ENCODE measurements at places on chromosomes 3 and 15. TPM values are rescaled to one million over a fixed set of nuclear protein-coding genes. Genes with fewer than 3 reads are reported as not detected.
A peak's percentile ranks its signal among the peaks of the same experiment; 100 is the strongest.

The ACP3 gene
- total RNA-seq: not detected

The PRSS50 gene
- total RNA-seq: not detected

GRCh38 chr3:160860346-160860745 is 104.3 kb downstream of the PPM1L start:
- no peak for DNase-seq

The PCOLCE2 gene
- total RNA-seq: not detected

GRCh38 chr3:50986726-50987125 is 312.0 kb downstream of the DOCK3 start:
- no peak for DNase-seq

The GOLGA8J gene
- not detected for total RNA-seq

DNA sequence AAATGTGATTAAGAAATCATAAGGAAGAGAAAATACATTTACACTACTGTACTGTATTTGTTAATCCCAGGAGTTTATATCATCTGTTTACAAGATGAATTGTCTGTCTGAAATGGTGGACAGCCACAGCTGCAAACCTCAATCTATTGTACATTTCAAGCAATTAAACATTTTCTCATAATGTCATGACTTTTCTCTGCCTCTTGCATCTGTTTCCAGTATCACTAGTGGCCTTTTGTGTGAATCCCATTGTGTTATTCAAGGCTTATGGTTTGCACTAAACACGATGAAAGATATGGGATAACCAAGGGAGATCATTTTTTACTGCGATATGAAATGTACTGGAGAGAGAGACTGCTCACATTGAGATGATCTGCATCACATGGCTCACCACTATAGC is 200.2 kb upstream of the LRRN1 start:
- DNase-seq: no peak

- peak; percentile 33 for DNase-seq
These were observed at the start of gene DRD3 for GRCh38 chr3:114178770-114179368. Gene DRD3 (minus strand): TSS chr3:114179052. CDS start chr3:114171992, 7,060 bp downstream.

DNA sequence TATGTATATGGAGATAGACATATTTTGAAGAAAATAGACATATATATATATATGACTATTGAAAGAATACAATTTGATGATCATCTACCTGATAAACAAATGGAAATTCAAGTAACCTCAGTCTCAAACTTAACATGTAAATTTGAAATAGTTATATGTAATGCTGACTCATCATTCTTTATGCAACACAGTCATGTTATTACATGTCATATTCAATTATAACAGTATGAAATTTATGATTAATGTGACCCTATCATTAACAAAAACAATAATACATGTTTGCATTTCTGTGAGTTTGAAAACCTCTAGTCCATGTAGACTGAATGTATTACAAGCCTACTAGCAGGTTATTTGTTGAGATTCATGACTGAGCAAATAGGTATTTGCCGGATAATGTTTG is 204.1 kb downstream of the CADM2 start:
- DNase-seq: no peak
